C1 segment of cervical spinal cord (tissue), 14 donors: ENCODE measurements at places on chromosomes 3 and 15.

- no peak for DNase-seq
Measured at GRCh38 chr3:196219970-196220311, 3.6 kb downstream of the SLC51A start.

- no peak for DNase-seq
Measured at GRCh38 chr15:91562698-91563097, 290.8 kb upstream of the SLCO3A1 start.

DNA sequence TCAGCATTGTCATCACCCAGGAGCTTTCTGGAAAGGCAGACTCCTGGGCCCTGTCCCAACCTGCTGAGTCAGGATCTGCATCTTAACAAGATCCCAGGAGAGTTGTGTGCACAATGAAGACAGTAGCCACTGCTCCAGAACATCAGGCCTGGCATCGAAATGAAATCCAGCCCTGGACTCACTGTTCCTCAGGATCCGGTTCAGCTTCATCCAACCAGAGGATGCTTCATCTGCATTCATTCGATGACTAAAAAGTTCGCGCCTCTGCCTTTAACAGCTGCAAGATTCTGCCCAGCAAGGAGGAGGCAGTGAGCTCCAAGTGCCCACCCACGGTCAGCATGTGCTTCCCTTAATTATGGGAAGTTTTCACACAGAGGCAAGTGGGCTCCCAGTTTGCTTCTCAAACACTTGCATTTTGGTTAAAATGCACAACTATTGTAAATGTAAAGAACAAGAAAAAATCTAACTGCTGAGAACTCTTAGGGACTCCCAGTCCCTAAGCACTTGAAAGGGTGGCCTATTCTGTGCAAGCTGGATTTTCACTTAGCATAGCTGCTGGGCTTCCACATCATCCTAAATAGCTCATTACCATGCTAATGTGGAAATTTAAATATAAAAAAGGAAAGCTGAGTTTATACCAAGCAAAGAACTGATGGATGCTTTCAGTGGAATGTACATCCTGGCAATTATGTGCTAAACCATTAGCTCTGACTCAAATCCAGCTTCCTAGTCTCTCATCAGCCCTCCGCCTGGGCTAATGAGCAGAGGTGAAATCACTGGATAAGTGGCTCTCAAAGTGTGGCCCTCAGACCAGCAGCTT is 25.5 kb upstream of the ESYT3 start:
- DNase-seq = no peak

- DNase-seq = no peak
Measured at GRCh38 chr15:66564136-66565041, 1.4 kb downstream of the LCTL start.
